Type B pancreatic cell (in vitro differentiated cells): ENCODE measurements at places on chromosomes 3 and 15.

GRCh38 chr3:15682561-15683185, 81.1 kb downstream of the BTD start:
- no peak overlapping the region for H3K27ac ChIP-seq
- H3K4me3 ChIP-seq: no peak overlapping the region
- H3K36me3 ChIP-seq: peaks cover 15% of the 10 kb centered on the region
- H3K27me3 ChIP-seq: no peaks in the 10 kb centered on the region
- no peak for DNase-seq

GRCh38 chr15:78243491-78243941, 9.2 kb upstream of the ACSBG1 start:
- no peak overlapping the region for H3K27ac ChIP-seq
- no peak overlapping the region for H3K4me3 ChIP-seq
- DNase-seq: no peak
- H3K27me3 ChIP-seq: peaks cover 3% of the 10 kb centered on the region
- no peaks in the 10 kb centered on the region for H3K36me3 ChIP-seq

GRCh38 chr3:69408542-69408941, 22.7 kb upstream of the FRMD4B start:
- no peak for DNase-seq
- no peak overlapping the region for H3K4me3 ChIP-seq
- H3K27ac ChIP-seq: no peak overlapping the region

- DNase-seq: no peak
- no peak overlapping the region for H3K4me3 ChIP-seq
- no peaks in the 10 kb centered on the region for H3K4me1 ChIP-seq
Observed at GRCh38 chr15:50107591-50108408, 11.2 kb downstream of the ATP8B4 start.

DNA sequence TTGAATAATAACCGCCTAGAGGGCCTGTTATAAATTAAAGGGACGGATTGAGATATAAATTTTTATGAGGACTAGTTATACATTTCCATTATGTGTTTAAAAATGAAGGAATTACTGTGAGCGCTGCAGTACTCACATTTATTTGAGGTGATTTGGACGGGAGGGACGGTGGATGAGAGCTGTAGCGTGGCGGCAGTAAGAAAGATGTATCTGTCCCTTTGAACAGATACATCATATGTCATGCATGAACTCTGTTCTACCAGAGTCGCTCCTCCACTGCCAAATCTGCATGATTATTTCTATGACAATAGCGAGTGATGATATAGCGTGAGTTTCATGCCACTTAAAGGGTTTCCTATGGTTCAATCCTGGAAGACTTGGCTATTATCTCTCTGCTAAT, 538.8 kb downstream of the MCTP2 start:
- no peaks in the 10 kb centered on the region for H3K4me1 ChIP-seq
- no peaks in the 10 kb centered on the region for H3K36me3 ChIP-seq
- peaks cover 7% of the 10 kb centered on the region for H3K27me3 ChIP-seq
- no peak overlapping the region for H3K4me3 ChIP-seq
- no peak overlapping the region for H3K27ac ChIP-seq

- H3K27ac ChIP-seq: no peak overlapping the region
- H3K4me3 ChIP-seq: no peak overlapping the region
- no peaks in the 10 kb centered on the region for H3K36me3 ChIP-seq
- H3K27me3 ChIP-seq: peaks cover 20% of the 10 kb centered on the region
- DNase-seq: peak; percentile 62
Observed at GRCh38 chr15:101397521-101398003, 91.9 kb downstream of the PCSK6 start.

DNA sequence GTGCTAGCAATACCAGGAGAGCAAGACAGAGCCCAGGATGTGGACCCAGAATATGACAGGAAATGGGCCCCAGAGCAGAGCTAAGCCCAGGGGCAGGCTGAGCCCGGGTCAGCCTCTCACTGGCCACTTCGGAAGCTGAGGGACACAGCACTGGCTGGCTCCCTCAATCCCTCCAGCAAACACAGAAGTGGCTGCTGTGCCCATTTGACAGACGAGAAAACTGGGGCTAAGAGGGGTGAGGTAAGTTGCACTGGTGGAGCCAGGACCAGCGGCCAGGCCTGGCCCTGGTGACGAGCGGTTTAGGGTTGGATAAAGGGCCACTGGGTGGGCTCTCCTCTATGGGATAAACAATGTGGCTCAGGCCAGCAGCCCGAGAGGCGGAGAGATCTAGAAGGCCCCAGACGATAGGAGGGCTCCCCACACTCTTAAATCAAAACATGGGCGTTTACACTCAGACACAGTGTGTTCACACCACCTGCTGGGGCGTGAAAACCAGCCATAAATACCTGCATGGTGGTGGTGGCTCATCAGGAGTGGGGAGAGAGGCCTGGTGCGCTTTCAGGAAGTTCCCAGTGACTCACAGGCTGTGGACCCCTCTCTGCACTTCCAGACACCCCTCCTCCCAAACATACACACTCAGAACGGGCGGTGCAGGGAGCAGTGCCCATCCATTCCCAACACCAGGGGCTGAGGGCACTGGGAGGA, 12.0 kb upstream of the LINGO1 start:
- no peaks in the 10 kb centered on the region for H3K4me1 ChIP-seq
- no peaks in the 10 kb centered on the region for H3K36me3 ChIP-seq
- no peak overlapping the region for H3K27ac ChIP-seq
- DNase-seq: no peak

- no peak for DNase-seq
- peak overlapping the region; percentile 46 for H3K27ac ChIP-seq
- peaks cover 8% of the 10 kb centered on the region for H3K36me3 ChIP-seq
- peaks cover 47% of the 10 kb centered on the region for H3K4me1 ChIP-seq
- peak overlapping the region; percentile 24 for H3K4me3 ChIP-seq
Observed at GRCh38 chr3:168051531-168052471, 43.9 kb downstream of the GOLIM4 start.

DNA sequence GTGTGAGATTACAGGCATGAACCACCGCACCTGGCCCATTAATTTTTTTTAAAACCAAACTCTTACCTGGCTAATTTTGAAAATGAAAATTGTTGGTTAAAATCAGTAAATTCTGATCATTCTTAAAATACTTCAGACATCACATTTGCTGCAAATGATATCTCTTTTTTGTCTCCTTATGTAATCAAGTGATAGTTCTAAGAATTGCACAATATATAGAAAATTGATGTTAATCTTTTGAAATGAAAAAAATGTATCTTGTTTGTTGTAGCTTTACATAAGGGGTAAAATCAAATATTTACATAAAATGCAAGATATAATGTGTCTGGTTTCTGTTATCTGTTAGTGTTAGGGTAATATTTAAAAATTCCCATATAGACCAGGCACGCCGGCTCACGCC, 5.0 kb downstream of the GTPBP8 start:
- no peak for DNase-seq
- H3K4me3 ChIP-seq: no peak overlapping the region
- H3K36me3 ChIP-seq: peaks cover 28% of the 10 kb centered on the region
- no peak overlapping the region for H3K27ac ChIP-seq
- peaks cover 23% of the 10 kb centered on the region for H3K4me1 ChIP-seq
- no peaks in the 10 kb centered on the region for H3K27me3 ChIP-seq

GRCh38 chr3:42590989-42591756, 513 bp downstream of the SS18L2 start:
- peaks cover 14% of the 10 kb centered on the region for H3K4me1 ChIP-seq
- peak overlapping the region; percentile 92 for H3K27ac ChIP-seq
- H3K4me3 ChIP-seq: peak overlapping the region; percentile 94
- H3K27me3 ChIP-seq: no peaks in the 10 kb centered on the region
- no peak for DNase-seq
- H3K36me3 ChIP-seq: peaks cover 13% of the 10 kb centered on the region

GRCh38 chr3:130811557-130811956, 64.9 kb upstream of the PIK3R4 start:
- peaks cover 19% of the 10 kb centered on the region for H3K27me3 ChIP-seq
- H3K36me3 ChIP-seq: no peaks in the 10 kb centered on the region
- no peak for DNase-seq
- no peak overlapping the region for H3K27ac ChIP-seq
- H3K4me1 ChIP-seq: no peaks in the 10 kb centered on the region
- no peak overlapping the region for H3K4me3 ChIP-seq

- peaks cover 3% of the 10 kb centered on the region for H3K4me1 ChIP-seq
- no peak overlapping the region for H3K27ac ChIP-seq
- H3K36me3 ChIP-seq: no peaks in the 10 kb centered on the region
- no peaks in the 10 kb centered on the region for H3K27me3 ChIP-seq
- no peak for DNase-seq
Observed at GRCh38 chr3:61452535-61453090, 108.8 kb upstream of the PTPRG start.

DNA sequence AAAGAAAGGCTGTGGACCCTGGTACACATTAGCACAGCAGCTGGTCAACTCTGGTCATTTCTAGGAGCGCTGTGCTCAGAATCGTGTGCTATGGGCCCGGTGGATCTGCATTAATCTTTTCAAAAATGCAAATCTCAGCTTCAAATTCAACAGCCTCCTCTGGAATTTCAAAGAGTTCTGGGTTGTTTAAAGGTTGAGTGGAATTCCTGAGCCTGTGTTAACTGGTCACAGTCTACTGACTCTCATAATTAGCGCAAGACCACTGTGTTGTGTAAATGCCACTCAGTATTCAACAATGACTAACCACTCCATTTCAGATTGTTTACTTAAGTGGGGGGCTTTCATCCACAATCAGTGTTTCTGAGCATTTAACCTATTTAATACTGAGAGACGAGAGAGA, 2.7 kb upstream of the ARNT2 start:
- peaks cover 22% of the 10 kb centered on the region for H3K4me1 ChIP-seq
- peak overlapping the region; percentile 1 for H3K4me3 ChIP-seq
- DNase-seq: no peak
- peaks cover 37% of the 10 kb centered on the region for H3K27me3 ChIP-seq
- H3K27ac ChIP-seq: no peak overlapping the region

DNA sequence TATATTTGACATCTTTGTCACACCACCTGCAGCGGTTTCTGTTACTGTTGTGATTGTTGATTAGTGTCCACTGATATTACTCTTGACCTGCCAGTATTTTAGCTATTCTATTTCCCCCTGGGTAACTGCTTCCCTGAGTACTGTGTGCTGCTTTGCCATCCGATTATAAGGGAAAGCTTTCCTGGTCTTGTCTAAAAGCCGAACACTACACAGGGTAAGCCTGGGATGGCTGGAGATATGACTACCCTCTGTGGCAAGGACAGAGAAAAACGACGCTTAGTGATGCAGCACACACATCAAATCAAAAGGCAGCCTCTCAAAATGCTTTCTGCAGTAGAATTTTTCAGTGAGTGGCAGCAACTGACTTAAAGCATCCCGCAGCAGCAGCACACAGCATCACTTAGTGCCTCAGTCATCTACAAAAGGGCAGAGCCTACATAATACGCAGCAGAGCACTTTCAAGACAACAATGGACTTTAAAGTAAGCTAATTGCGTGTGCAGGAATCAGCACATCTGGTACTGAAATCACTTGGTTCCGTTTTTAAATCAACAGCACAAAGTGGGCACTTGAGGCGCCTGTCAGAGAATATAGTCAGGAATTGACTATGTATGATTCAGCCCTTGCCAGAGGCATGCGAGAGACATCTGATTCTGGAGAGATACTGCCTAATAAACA, 656.3 kb upstream of the TGFBR2 start:
- no peaks in the 10 kb centered on the region for H3K36me3 ChIP-seq
- H3K27ac ChIP-seq: no peak overlapping the region
- DNase-seq: no peak
- no peaks in the 10 kb centered on the region for H3K27me3 ChIP-seq
- H3K4me3 ChIP-seq: no peak overlapping the region

GRCh38 chr15:43441316-43441715, 51.6 kb downstream of the TP53BP1 start:
- H3K27ac ChIP-seq: peak overlapping the region; percentile 85
- H3K27me3 ChIP-seq: no peaks in the 10 kb centered on the region
- no peak overlapping the region for H3K4me3 ChIP-seq
